HFFc6 (cell line): ENCODE measurements at places on chromosomes 16 and 17. TPM values are rescaled to one million over a fixed set of nuclear protein-coding genes. Genes with fewer than 3 reads are reported as not detected.
A peak's percentile ranks its signal among the peaks of the same experiment; 100 is the strongest.

DNA sequence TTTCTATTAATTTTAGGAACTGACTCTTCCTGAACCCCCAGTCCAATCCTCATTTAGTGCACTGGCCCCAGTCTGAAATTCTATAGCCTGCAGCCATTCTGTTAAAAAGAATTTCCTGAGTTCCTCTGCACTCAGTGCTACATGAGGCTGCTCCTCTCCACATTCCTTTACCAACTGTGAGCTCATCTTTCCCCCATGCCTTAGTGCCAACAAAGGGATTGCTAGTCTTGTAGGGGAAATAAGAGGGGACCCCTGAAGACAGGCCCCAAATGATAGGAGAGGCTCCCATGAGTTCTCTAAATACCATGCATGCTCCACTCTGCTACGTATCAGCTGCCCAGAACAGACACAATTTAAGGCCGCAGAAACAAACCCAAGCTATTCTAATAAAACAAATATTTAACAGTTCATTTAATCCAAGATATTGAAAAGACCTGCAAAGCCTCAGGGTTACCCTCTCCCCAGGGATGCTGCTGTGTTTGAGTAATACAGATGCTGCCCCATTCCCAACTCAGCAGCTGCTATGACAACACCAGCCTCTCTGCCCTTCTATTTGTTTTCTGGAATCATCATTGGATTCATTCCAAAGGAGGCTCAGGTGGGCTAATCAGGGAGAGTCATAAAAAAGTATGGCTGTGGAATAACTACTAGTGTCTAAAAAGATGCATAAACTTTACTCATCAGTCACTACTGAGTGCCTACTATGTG, 228.5 kb downstream of the TOX3 start:
- H3K27ac ChIP-seq = no peak overlapping the region
- H3K36me3 ChIP-seq = no peaks in the 10 kb centered on the region
- H3K4me1 ChIP-seq = no peaks in the 10 kb centered on the region
- no peak for DNase-seq

DNA sequence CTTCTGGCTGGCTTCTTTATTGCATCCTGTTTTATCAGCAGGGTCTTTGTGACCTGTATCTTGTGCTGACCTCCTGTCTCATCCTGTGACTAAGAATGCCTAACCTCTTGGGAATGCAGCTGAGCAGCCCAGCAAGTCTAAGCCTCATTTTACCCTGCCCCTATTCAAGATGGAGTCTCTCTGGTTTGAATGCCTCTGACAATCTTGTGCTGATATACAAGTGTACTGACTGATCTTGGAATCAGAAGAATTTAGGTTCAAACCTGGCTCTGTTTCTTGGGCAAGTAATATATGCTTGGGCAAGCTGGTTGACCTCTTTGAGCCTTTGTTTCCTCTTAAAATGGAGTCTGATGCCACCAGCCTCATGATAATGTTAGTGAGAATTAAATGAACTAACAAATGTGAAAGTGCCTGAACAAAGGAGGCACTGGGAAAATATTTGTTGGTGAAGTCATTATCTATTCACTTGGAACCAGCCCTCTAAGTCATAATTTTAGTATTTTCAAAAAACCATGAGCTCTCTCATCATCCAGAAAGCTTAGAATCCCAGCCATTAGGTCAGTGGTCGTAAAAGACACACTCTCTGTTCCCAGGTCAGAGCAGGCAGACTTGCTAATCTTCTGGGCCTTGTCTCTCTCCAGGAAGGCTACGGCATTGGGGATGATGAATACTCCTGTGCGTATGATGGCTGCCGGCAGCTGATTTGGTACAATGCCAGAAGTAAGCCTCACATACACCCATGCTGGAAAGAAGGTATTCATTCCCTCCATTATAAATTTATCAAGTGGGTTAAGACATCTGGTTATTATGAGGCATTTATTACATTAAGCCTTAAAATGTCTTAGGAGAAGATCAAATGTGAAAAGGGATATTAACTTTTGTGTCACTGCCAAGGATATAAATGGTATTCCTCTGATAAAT, 18.1 kb upstream of the ARL2BP start:
- no peak overlapping the region for H3K4me3 ChIP-seq
- no peak for DNase-seq
- H3K36me3 ChIP-seq = peaks cover 42% of the 10 kb centered on the region
- peak overlapping the region; percentile 36 for H3K27ac ChIP-seq
- H3K4me1 ChIP-seq = peaks cover 11% of the 10 kb centered on the region

DNA sequence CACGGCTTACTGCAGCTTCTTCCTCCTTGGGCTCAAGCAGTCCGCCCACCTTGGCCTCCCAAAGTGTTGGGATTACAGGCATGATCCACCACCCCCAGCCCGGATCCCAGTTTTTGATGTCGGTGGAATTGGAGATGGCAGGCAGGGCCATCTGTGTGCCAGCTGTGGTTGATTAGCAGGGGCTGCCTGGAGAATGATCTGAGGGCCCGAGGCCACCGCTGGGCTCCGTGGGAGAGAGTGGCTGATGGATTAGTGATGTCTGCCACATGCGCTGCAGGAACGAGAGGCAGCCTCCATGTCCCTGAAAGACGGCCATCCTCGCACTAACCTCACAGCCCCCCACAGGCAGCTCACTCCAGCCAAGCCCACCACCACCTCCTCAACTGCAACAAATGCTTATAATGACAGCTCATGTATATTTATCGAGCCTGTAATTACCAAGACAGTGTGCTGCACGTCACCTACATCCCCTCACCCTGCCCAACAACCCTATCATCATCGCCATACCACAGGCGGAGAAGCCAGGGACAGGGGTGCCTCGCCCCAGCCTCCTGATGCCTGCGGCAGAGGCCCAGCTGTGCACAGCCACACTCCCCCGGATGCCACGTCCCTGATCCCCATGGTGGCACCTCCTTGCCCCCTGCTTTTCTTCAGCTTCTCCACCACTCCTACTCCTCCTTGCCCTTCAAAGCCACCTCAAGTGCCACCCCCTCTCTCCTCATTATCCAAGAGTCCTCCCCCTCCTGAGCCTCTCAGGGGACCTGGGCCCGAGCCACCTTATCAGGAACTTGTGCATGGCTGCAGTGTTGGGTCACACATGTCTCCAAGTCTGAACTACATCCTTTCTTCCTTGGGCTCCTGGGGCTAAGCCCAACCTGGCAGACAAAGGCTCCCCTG, 33.2 kb downstream of the ACTG1 start:
- peaks cover 15% of the 10 kb centered on the region for H3K4me1 ChIP-seq
- H3K4me3 ChIP-seq = no peak overlapping the region
- peak overlapping the region; percentile 30 for H3K27ac ChIP-seq
- H3K27me3 ChIP-seq = peaks cover 8% of the 10 kb centered on the region
- H3K36me3 ChIP-seq = peaks cover 4% of the 10 kb centered on the region; the same call in 1 of the 2 replicates

GRCh38 chr17:915538-916201, 63.9 kb downstream of the NXN start:
- H3K27me3 ChIP-seq = peaks cover 8% of the 10 kb centered on the region
- H3K36me3 ChIP-seq = peaks cover 60% of the 10 kb centered on the region
- peaks cover 66% of the 10 kb centered on the region for H3K4me1 ChIP-seq
- H3K4me3 ChIP-seq = peak overlapping the region; percentile 23; the same call in 1 of the 2 replicates
- DNase-seq = no peak
- peak overlapping the region; percentile 57 for H3K27ac ChIP-seq

Gene TNFRSF17
- not detected in 3 replicates for total RNA-seq

DNA sequence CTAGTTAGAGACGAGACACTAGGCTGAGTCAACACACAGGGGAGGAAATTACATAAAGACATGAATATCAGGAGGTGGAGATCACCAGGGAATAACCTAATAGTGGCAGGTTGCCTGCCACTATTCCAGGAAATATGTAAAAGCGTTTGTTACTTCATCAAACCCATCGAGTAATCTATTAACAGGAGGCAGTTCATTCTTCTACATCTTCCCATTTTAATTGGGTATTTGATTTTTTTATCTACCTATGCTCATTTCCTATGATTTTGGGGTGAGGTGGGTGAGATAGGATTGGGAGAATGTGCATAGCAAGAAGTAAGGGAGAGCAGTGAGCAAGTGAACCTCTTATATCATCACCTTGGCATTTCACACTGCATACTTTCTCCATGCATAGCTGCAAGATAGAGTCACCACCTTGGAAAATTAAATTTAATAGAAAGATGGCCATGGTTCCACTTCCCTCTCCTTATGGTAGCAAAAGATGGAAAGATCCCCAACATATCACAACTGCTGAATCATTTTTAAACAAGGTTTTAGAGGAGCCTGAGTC, 312.2 kb downstream of the TMEM114 start:
- H3K27ac ChIP-seq = no peak overlapping the region
- no peaks in the 10 kb centered on the region for H3K36me3 ChIP-seq
- no peaks in the 10 kb centered on the region for H3K4me1 ChIP-seq
- H3K27me3 ChIP-seq = no peaks in the 10 kb centered on the region
- DNase-seq = no peak
- H3K4me3 ChIP-seq = no peak overlapping the region

DNA sequence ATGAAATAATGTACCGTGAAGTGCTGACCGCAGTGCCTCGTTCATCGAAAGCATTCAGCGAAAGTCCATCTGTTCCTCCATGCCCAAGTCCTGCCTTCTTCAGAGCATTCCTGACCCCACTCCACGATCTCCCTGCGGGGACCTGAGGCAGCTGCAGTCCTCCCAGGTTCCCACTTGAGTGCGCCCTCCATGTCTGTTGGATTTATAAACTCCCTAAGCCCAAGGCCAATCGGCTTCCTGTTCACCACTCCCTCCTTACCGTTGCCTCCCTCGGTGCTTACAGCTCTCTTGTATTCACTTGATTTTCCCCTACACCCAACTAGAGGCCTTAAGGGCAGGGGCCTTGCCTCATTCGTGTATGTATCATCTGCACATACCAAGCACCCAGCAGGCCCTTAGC, 2.8 kb downstream of the RAD51D start:
- H3K27ac ChIP-seq = peak overlapping the region; percentile 36; the same call in 1 of the 2 replicates
- H3K4me3 ChIP-seq = no peak overlapping the region; the same call in 1 of the 2 replicates
- H3K36me3 ChIP-seq = peaks cover 7% of the 10 kb centered on the region; the same call in 1 of the 2 replicates
- DNase-seq = no peak

- H3K4me1 ChIP-seq = no peaks in the 10 kb centered on the region
- H3K27ac ChIP-seq = no peak overlapping the region
Measured at GRCh38 chr16:49914657-49915056, 58.7 kb upstream of the ZNF423 start.
